ENCODE measurements at places on chromosomes 5 and 9.

DNA sequence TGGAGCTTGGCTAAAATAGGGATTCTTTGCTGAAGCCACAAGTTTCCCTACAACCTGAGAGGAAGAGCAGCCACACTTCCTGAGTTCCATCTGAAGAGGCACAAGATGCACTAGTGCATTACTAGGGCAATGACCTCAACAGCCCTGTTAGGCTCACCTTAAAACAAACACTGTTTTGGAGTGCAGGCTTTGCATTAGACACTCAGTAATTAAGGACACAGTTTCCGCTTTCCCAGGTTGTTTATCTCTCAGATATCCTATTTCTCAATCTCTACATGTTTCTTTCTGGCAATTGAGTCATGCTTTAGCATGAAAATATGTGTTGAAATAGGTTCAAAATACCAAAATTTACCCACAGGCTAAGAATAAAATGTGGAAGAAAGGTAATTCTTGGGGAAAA lies 34.2 kb downstream of the EMB start:
- no peak for DNase-seq

DNA sequence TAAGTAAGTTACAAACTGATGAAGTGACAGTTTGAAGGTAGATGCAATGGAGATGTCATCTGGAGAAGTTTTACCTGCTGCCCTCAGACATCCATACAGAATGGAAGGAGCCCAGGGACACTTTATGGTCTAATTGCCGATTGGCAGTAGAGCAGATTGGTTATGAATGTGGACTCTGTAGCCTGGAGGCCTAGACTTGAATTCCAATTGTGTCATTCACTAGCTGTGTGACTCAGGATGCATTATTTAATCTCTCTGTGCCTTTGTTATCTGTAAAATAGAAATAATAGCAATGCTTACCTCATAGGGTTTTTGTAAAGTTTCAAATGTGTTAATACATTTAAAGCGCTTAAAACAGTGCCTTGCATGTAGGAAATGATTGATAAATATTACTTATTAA lies 5.2 kb upstream of the TCERG1 start:
- no peak for DNase-seq

GRCh38 chr5:53956196-53956595 lies 354.2 kb downstream of the ARL15 start:
- no peak for DNase-seq

- DNase-seq: no peak
Observed at GRCh38 chr5:143037071-143037470, 266.9 kb downstream of the ARHGAP26 start.

- DNase-seq: no peak
Observed at GRCh38 chr9:131657940-131658339, 81.9 kb downstream of the RAPGEF1 start.

- DNase-seq: peak; percentile 81
Observed at GRCh38 chr5:40410231-40410861, 269.4 kb upstream of the PTGER4 start.

DNA sequence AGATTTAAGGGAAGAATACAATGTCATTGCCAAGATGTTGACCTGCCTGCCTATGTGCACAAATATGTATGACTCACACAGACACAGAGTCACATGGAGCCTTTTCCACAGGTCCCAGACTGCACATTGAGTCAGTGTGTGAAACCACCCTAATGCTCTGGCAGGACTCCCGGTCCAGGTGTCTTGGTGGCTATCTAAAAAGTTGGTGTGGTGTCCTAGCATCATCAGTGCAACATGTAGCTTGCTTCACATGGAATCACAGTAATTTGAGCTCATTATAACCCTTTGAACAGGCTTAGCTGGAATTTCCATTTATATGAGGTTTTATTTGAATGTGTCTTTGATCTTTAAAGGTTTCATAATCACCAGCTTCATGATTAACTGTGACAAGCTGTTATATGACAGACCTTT lies 10.7 kb downstream of the IFNA5 start:
- peak; percentile 4 for DNase-seq

DNA sequence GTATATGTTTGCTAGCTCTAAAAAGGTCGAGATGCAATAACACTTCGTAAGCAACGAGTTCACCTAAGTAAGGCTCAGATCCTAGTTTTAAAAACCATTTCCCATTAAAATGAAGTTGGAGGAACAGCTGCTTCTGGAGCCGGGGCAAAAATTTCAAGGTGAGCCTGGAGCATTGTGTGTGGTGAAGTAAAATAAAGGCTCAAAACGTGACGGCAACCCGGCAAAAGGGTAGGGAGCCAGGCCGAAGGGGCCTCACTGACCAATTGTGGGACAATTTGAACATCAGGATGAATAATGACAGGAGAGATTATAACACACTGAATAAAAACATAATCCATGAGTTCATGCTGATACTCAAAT lies 20.1 kb downstream of the BTNL9 start:
- no peak for DNase-seq

DNA sequence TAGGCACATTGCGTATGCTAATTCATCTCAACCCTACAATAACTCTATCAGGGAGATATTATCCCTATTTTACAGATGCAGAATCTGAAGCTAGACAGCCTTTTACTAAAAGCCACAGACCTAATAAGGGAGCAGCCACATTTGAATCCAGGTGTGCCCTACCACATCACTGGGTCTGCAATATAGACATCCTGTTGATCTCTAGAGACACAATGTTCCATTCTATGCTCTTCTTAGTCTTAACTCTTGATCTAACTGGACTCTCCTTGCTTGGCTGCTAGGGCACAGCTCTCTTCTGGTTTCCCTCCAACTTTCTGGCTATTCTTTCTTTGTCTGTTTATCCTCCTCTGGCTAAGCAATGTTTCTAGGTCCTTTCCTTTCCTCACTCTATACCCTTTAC lies 1.4 kb upstream of the SPATA6L start:
- no peak for DNase-seq

DNA sequence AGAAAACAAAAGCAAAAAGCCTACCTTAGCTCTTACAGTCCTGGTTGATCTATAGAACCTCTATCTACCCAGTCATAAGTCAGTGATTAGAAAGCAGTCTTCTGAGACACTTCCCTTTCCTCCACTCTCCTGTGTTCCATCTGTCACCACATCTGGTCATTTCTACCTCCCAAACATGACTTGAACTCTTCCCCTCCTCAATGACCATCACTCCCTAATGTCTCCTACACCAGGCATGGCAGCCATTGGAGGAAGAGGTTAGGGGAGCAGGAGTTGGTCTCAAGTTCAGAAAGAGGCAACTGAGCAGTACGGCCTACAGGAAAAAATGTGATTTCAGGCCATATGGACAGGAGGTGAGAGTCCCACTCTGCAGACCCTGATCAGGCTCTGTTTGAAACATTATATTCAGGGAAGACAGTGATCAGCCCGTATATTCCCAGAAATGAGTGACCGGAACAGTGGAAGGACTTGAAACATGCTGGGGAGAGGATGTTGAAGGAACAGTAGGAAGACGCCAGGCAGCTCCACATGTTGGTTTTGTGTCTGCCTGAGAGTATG lies 12.0 kb downstream of the ABLIM3 start:
- DNase-seq: no peak

DNA sequence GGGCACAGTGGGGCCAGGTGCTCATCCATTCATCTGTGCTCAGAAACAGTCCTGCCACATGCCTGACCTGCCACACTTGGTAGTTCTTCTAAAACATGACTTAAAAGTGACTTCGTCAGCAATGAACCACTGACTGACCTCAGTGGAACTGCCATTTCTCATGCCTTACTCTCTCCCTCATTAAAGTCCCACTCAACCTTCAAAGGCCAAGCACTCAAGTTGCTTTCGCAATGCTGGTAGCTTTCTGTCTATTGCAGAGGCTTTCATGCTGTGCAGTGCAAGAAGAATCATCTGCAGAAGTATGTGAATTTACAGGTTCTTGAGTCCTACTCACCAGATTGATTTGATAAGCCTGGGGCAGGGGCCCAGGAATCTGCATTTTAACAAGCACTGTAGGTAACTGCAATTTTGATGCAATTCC lies 23.9 kb downstream of the B4GALT1 start:
- no peak for DNase-seq

GRCh38 chr5:91224456-91224855 lies 158.7 kb downstream of the ARRDC3 start:
- DNase-seq: no peak

DNA sequence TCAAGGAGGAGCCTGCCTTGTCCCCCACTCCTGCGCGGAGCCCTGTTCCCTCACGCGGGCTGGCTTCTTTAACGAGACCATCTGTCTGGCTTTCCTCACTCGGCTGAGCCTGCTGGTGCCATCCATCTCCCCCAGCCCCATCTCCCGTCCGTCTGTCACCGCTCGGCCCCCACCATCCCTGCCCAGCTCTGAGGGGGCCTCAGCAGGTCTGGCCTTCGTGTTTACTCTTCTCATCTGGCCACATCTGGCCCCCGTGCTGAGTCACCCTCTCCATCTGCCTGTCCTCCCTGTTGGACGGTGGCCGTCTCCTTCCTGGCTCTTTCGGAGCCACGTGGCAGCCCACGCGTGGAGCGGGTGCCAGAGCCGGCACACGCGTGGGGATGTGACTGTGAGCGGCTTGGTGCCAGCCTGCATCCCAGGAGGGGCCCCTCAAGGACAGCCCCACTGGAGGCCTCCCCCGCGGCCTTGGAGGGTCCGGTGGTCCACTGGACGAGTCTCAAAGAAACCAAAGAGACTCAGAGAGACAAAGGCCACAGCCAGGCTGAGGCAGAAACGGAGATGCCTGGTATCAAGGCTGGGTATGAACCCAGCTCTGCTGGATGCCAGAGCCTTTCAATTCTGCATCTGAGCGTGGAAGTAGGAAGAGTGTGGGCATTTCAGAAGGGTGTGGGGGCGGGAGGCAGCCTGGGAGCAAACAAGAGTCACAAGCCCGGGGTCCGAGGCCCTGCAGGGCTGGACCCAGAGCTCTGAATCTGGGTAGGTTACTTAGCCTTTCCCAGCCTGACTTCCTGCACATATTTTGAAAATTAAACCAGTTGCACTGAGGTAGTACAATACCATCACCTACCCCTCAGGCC lies 76.7 kb upstream of the UNC5A start:
- no peak for DNase-seq

DNA sequence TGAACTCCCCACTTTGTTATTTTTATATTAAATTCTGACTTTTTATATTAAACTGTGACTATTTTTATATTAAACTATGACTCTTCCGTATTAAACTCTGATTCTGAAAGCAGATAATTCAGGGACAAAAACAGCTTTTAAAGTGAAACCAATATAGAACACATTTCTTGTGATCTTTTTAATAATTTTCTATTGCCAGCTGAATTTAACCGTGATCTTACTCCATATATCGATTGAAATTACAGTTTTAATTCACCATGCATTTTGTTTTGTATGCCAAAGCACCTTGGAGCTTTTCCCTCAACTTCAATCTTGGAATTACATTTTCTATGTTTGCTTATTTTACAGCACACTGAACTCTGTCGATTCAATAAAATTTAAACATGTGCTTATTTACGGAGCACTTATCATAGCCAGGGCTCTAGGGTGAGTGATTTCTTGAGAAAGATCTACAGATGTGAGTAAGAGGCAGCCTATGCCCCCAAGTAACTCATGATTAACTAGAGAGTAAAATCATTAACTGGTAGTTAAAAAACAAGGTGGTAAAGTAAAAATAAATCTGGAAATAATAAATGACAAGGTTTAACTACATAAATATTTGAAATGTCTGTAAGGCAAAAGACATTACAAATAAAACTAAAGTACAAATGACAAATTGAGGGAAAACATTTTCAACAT lies 72.9 kb upstream of the ALDH1B1 start:
- DNase-seq: no peak

DNA sequence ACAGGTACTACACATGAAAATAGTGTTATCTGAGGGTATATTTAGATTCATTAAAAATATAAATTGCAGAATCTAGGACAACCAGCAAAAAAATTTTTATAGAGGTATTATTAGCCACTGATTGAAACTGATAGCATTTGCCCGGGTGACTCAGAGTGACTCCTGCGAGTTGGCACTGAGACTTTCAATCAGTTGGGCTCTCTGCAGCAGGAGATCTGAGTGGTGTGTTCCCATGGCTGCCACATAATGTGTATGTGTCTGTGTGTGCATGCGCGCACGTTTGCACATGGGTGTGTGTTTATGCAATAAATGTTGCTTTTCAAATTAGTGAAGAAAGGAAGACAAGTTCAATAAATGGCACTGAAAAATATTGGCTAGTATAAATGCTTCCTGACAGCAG lies 100.1 kb upstream of the MRPS30 start:
- no peak for DNase-seq

DNA sequence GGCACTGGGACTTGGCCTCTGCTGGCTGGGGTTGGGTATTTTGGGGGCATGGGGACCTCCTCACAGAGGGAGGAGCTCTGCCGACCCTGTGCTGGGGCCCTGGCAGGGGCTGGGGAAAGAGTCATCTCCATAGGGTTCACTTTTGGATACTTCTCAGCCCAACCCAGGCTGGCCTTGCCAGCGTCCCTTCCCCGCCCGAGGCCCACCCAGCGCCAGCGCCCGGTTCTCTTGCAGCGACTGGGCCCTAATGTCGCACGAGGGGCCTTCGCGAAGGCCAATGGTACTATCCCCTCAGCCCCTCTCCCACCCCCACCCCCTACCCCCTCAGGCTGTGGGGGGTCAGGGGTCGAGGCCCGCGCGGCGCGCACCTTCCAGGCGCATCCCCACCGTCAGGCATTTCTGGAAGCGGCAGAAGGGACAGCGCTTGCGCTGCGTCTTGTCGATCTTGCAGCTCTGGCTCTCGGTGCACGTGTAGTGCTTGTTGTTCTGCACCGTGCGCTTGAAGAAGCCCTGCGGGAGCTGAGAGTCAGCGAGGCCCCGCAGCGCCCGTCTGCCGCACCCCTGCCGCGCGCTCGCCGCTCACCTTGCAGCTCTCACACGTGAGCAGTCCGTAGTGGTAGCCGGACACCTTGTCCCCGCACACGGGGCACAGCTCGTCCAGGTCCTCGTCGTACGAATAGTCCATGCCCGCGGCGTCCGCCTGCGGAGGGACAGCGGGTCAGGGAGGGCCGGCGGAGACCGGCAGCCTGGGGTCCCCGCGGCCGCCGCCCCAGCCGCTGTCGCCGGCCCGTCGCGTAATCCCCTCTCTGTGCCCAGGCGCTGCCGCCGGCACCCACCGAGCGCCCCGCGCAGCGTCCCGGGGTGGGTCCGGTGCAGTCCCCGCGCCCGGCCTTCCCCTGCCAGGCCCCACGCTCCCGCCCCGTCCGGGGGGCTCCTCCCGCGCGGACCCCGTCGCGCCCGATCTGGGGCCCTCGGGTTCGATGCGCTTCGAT lies 4.2 kb downstream of the NR5A1 start:
- no peak for DNase-seq

DNA sequence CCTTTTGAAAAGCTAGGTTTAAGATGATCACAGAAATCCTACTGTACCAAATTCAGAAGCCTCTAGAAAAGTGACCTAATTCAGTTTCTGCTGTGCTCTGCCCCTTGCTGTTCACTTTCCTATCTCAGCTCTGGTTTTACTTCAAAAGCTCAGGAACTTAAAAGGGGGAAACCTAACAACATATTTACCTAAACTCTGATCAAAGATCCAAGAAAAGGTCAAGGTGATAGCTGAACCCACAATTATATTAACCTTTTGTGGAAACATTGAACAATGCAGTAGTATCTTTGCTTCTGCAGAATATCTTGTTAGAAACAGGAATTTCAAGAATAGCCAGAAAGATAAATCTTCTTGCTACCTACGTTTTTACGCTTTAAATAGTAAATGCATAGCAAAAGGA lies 568.5 kb downstream of the PDE4D start:
- no peak for DNase-seq
